Left renal cortex interstitium (tissue), 4 donors: ENCODE measurements at places on chromosomes 12 and 14. TPM values are rescaled to one million over a fixed set of nuclear protein-coding genes. Genes with fewer than 3 reads are reported as not detected.

RTL1 gene
- 0.16 TPM for polyA plus RNA-seq

DNA sequence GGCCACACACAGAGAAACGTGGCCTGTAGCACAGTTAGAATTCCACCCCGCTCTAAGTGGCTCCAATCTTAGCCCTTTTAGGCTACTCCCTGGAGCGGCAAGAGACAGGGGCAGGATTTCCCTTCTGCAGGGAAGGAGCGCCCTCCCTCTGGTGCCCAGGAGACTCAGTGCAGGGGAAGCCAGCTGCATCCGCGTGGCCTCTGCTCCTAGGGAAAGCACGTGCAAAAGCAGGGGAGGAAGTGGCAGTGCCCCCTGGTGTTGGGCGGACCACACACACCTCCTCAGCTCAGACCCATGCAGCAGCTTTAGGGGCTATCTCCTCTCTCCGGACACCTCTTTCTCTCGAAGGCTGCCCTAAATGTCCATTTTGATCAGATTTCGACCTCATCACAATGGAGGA is 50.0 kb downstream of the SPRING1 start:
- DNase-seq = no peak

DNA sequence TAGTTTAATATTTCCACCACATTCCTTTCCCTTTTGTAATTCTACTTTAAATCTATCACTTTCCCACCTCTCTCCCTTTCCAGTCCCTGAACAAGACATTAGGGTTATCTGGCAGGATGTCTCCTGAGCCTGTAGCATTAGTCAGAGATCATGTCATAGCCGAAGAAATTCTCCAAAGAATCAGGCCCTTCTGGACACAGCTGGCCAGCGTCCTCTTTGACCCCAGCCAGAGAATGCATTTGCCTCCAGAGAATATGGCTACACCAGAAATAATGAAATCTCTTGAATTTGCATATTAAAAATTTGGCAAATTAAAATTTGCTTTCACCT is 56.7 kb downstream of the NTF3 start:
- DNase-seq = no peak

- DNase-seq = no peak
These were observed 136.4 kb downstream of the MDGA2 start for GRCh38 chr14:47539031-47539461.

DNA sequence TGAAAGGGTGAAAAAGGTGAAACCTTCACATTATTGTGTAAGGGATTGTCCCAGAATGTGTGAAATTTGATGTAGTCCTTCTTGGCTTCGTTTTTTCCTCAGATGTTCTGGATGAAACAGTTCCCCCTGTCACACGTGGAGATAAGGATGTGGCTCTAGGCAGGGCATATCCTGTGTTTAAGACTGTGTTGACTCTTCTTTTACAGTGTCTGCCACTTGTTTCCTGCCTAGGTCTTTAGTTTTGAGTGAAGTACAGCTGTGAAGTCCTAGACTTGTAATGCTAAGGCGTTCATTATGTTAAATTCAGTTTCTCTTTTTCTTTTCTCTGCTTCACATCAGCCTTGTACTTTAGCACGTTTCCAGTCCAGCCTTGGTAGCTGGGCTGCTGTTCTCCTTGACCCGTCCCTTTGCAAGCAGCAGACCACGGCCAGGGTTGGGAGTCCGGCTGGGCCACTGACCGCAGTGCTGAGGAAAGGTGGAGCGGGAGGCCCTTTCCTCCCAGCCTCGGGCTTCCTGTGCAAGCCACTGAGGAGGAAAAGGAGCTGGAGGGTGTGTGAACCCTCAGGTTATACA is 59.1 kb downstream of the RASSF3 start:
- no peak for DNase-seq
